Tibial nerve (tissue), 4 donors: ENCODE measurements at places on chromosomes 6 and 20. TPM values are rescaled to one million over a fixed set of nuclear protein-coding genes. Genes with fewer than 3 reads are reported as not detected.

DNA sequence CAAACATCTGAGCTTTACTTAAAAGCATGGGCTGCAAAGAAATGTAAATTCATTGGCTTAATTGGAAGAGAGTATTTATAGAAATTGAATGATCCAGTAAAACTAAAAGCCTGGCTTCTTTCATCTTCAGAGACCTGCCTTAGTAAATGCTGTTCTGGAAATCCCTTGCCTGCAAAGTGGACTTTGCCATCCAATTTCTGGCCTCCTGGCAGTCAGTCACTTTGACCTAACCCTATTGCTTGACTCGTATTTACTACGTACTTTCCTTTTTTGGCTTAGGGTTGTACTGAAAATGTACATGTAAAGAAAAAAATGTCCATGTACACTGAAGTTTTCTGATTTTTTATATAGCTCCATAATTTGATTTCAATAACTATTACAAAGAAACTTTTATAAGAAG, 47.1 kb downstream of the E2F3 start:
- peaks cover 17% of the 10 kb centered on the region for H3K4me1 ChIP-seq
- no peak overlapping the region for H3K27ac ChIP-seq
- H3K4me3 ChIP-seq: no peak overlapping the region
- H3K27me3 ChIP-seq: no peaks in the 10 kb centered on the region

DNA sequence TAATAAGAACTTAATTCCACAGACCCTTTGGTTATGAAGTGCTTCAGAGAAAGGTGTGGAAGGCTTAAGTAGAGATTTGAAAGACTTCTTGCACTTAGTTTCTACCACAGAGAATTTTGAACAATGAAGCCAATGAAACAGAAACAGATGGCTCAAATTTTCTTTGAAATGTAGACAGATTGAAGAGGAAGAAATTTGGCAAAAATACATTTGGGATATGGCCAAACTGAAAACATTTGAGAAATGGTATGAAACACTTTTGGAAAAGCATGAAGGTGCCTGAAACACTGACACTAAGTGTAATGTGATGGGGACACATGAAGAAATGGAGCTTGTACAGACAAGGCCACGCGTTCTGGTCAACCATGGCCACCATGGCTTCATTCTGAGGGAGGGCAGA, 272.4 kb upstream of the EXOC2 start:
- H3K36me3 ChIP-seq: no peaks in the 10 kb centered on the region
- no peak overlapping the region for H3K4me3 ChIP-seq
- H3K4me1 ChIP-seq: no peaks in the 10 kb centered on the region
- no peak for DNase-seq
- H3K27me3 ChIP-seq: no peaks in the 10 kb centered on the region

DNA sequence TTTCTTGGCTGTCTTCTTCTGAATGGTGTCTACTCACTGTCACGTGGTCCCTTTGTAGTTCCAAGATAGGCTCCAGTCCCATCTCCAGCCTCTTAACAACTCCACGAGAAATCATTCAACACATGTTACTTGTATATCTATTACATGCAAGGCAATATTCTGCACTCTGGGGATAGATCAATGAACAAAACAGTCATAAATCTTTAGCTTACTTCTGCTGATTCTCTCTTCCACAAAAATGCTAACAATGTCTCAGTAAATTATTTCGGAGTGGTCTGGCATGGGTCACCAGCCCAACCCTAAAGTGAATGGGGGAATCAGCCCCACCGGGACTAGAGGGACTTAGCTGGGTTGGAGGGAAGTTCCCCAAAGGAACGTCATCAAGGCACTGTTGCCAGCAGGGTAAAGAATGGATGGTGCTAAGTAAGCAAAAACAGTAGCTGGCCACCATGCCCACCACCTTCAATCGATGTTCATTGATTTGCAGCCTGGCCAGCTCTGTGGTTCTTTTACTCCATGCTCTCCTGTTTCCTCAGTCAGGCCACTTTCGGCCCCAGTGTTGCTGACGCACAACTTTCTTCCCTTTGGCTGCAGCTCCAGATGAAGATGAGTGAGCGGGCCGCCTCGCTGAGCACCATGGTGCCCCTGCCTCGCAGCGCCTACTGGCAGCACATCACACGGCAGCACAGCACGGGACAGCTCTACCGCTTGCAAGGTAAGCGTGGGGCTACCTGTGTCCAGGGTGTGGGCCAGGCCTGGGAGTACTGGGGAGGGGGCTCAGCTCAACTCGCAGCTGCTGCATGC, 167.7 kb downstream of the DOK5 start:
- H3K36me3 ChIP-seq: no peaks in the 10 kb centered on the region
- H3K4me3 ChIP-seq: no peak overlapping the region
- no peak overlapping the region for H3K27ac ChIP-seq
- H3K27me3 ChIP-seq: no peaks in the 10 kb centered on the region
- no peaks in the 10 kb centered on the region for H3K4me1 ChIP-seq

Gene GRM4
- not detected for total RNA-seq

Gene CPNE5
- total RNA-seq: 0.39 TPM

Gene DCBLD1
- total RNA-seq: 13.2 TPM

Gene PRND
- not detected for total RNA-seq

Gene HUS1B
- 7.5 TPM for total RNA-seq

Gene MMUT
- 21.3 TPM for total RNA-seq

Gene TFAP2D
- not detected for total RNA-seq
